ENCODE measurements at places on chromosomes 5 and 9. TPM values are rescaled to one million over a fixed set of nuclear protein-coding genes. Genes with fewer than 3 reads are reported as not detected.

DNA sequence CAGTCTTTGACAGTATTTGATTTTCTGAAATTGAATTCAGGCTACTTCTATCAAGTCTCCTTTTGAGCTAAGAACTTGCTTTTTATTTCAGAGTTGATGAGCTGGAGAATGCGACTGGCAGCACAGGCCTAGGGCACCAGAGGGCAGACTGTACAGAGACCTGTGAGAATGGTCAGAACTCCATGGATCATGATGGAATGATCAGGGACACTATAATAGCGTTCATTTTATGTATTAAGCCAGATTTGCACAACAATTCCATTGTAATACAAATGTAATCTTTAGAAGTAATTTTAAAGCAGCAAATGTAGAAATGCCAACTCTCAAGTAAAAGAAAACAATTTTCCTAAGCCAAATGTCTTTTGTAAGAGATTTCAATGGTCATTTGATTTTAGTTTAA is 902.4 kb downstream of the NR2F1-AS1 start:
- DNase-seq = no peak

Gene MEIKIN
- not detected for total RNA-seq

Gene GABRA1
- total RNA-seq = not detected

Gene POLR3G
- total RNA-seq = not detected

Gene NTNG2
- total RNA-seq = 1.3 TPM

Gene IL3
- not detected for total RNA-seq
